ENCODE measurements at places on chromosomes 3 and 15.
A peak's percentile ranks its signal among the peaks of the same experiment; 100 is the strongest.

DNA sequence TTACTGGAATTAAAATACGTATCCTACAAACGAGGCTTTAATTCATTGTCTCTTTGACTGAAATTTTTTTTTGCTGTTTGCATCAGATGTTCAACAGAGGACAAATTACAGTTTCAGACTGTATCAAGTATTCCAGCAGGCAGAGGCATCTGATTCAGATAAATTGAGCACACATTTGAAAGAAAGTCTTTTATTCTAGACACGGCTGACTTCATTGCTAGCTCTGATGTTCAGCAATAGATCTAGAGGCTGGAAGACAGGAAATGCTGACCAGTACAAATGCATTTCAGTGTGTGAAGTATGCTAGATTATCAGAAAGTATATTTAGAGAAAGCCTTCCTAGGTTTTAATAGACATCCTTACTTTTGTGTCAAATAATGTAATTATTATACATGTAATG, 472.2 kb downstream of the NLGN1 start:
- no peak for DNase-seq

DNA sequence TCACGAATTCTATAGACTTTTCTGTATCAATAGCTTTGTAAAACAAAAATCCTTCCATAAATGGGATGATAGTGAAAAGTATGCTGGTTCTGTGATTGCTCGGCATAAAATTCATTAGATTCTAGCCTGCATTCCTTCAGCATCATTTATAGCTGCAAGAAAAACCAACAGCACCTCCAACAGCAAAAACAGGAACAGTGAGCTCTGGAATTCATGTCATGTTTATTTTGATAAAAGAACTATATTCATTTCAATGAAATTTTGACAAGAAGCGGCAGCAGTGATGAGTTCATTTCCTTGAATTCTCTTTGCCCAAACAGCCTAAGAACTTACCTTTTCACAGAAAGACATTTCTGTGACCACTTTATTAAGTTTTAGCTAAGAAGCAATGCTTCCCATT, 515.2 kb upstream of the CCDC54 start:
- DNase-seq = no peak

DNA sequence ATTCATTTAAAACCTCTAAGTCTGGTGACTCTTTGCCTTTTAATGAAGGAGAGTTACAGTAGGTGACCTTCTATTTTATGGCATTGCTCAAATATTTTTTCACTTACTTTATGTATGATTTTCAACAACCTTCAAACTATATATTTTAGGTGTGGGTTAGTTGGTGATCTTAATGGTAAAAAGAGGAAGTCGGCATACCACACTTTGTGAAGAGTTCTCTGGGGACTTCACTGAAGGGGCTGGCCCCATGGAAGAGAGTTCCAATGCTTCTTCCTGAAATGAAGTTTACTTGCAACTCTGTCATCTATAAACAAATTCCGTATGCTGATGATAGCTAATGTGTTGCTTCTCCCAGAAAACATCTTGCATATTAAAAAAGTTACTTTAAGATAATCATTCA, 647.0 kb upstream of the SGO1 start:
- no peak for DNase-seq

- no peak for DNase-seq
Observed at GRCh38 chr3:29286478-29287240, 5.8 kb downstream of the RBMS3 start.

DNA sequence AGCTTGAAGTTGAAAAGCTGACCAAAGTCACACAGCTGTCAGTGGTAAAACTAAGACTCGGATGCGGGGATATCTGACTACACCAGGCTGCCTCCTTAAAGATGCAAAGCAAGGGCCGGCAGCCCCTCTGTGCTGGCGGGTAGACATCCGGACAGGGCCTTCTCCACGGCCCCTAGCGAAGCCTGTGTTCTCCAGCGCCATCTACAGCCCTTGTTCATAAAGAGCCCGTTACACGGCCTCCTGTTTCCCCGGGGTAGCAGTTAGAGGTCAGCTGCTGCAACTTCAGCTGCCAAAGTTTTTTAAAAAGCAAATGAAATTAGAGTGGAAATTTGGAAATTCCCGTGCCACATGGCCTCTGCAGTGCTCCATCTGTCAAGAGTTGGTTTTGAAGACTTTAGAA, 383.0 kb downstream of the TBL1XR1 start:
- peak; percentile 1 for DNase-seq

DNA sequence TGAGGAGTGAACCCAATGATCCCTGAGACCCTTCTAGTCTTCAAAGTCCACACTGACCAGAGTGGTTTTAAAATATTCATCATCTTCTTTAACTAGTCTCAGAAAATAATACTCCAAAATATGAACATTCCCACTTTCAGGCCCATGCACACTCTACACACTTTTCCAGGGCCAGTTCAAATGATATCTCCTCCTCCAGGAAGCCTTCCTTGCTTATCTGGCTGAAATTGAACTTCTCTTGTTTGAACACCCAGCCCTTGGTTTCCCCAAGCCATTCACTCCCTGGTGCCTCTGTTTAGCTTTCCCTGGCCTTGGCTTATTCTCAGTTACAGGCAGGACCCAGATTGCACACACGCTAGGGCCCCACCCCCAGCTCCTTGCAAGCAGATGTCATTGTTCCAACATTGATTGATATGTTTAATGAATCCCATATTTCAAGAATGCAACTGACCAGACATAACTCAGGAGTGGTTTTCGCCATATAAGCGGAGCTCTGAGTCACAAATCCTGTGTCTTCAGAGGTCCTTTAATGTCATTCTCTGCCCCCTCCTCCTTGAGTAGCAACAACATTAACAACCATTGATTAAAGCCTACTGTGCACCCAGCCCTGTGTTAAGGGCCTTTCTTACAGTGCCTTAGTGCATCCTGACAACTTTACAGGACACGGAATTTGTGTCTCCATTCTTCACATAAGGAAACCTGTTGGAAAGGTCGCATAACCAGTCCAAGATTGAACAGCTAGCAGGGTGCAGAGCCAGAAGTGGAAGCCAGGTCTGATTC, 2.1 kb downstream of the ITGA11 start:
- DNase-seq = no peak

DNA sequence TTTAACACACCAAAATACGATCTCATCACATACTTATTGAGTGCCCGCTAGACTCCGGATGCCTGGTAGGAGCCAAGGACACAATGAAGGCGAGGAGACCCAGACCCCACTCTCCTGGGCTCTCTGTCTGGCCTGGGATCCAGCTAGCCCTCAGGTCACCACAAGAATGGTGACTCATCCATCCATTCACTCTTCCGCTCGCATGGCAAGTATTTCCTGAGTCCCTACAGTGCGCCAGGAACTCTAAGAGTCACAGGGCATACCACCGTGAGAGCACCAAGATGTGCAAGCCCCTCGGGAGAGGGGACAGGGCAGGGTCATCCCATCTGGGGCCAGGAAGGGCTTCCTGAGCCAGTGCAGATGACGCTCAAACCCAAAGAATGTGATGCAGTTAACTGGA, 101.6 kb upstream of the PRR20G start:
- DNase-seq = no peak

- no peak for DNase-seq
Observed at GRCh38 chr3:117547956-117548550, 838.5 kb downstream of the TUSC7 start.

DNA sequence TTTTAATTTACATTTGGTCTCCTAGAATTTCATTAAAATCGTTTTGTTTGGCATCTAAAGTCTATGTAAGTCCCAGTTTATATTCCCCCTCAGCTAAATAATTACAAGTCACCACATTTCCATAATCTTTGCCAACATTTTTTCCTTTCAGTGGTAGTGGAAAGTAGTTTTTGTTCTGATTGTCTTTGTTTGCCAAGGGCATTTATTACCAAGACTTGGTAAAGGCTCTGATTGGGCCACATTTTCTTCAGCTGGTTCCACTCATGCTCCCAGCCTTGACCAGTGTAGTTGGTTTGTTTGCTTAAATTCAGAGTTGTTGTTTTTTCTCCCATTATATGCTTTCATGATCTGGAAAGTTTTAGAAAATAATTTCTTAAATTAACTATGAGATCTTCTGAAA, 153.4 kb upstream of the MME start:
- DNase-seq = no peak

DNA sequence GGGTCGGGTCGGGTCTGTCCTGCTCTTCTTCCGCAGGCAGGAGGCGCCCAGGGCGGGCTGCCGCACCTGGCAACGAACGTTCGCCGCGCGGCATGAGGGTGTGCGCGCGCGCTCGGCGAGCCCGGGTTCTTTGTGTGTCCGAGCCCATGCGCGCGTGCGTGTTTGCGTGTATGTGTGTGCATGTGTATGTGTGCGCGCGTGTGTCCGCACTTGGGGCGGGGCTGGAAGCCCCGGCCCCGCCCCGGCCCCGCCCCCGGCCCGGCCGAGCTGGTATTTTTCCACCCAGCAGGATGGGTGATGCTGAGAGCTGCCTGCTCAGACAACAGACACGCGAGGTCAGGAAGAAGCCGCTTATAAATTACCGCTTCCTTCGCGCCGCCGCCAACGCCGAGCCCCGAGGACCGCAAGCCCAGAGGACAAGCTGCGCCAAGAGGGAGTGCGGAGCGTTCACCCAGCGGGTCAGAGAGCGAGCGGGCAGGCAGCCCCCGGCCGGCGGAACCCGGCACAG, at the start of gene SLC6A6:
Gene SLC6A6 (plus strand): TSS at position 303 of the 508 bp plus-strand sequence. CDS start 41,029 bp downstream, outside the sequence.
- DNase-seq = peak; percentile 88

DNA sequence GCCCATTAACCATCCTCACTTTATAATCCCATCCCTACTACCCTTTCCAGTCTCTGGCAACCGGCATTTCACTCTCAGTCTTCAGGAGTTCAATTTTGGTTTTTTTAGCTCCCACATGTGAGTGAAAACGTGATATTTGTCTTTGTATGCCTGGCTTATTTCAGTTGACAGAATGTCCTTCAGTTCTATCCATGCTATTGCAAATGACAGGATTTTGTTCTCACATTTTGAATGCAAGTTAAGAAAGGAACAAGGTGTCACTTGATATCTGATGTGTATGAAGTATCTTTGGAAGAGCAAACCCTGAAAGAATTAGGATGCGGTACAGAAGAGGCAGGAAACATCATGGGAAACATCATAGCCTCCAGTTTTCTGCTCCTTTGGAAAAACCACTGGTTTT, 298.1 kb downstream of the THSD4 start:
- DNase-seq = no peak

GRCh38 chr3:147299656-147300055, 106.7 kb downstream of the ZIC4 start:
- DNase-seq = no peak

- DNase-seq = no peak
Observed at GRCh38 chr3:139134678-139135372, 90.1 kb upstream of the PRR23C start.

- DNase-seq = no peak
Observed at GRCh38 chr3:48404440-48405342, 25.2 kb downstream of the PLXNB1 start.

GRCh38 chr3:11641683-11642430, 1.9 kb downstream of the VGLL4 start:
- DNase-seq = no peak

- DNase-seq = no peak
Observed at GRCh38 chr3:190108804-190109203, 11.9 kb downstream of the P3H2 start.

DNA sequence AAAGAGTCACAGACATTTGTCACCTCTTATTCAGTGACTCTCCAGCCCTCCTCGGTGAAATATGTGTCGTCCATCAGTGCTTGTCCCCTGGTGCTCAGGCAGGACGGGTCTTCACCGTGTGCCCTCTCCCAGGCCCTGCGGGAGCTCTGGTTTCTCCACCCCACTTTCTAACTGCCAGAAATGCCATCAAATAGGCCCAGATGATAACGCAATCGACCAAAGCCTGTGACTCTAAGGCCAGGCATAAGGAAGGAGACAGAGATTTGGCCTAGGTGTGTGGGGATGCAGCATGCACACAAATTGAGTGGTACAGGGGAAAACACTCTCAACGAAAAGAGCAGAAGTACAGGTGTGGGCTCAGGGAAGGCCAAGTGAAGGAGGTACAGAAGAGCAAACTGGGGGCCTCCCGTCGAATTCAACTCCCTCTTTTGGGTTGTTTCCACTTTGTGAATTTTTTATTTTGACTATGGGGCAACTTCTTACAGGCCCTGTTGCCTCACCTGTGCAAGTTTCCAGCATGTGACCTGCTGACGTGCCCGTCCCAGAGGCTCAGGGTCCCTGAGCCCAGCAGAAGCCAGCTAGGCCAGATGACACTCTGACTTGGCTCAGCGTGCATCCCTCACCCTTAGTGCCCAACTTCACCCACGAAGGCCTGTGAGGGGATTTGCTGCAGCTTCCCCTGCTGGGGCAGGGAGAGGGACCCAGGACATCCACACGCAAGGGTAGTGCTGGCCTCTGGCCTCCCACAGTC, 4.7 kb downstream of the NUP210 start:
- no peak for DNase-seq

GRCh38 chr3:113166719-113167492, 44.5 kb upstream of the BOC start:
- DNase-seq = no peak

DNA sequence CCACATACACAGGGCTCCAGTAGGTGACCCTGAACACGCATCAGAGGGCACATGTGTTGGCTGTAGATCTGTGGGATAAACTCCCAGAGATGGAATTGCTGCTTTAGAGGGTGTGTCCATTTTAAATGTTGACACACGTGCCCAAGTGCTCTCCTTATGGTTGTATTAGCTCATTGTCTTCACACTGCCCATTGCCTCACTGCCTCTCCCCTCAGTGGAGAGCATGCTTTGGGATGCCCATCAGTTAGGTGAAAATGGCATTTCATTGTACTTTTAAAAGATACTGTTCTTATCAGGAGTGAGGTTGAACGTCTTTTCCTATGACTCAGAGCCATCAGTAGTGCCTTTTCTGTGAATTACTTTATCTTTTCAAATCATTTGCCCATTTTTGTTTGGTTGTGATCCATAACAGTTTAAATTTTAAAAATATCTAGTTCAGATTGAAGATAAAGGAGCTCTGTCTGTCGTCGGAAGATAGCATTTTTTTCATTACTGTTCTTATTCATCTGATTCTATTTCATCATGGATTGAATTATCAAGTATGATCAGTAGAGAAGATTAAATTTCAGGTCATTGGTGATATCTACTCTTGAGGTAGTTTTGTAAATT, 120.7 kb downstream of the CHDH start:
- DNase-seq = no peak

DNA sequence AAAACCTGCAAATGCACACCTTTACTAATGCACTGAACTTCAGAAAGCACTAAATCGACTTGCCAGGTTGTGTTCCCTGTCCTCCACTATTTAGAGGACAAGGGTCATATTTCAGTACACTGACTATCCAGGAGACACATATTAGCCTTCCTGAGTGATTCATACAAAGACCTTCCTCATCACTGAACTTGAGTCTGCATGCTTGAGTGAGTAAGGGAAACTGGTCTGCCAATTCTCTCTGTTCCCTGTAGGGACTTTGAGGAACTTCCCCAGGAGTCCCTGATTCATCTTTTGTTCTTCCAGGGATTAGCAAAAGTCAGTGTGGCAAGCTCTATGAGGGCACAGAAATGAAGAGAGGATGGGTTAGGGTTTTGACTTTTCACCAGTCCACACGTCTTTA, 565.9 kb downstream of the PDCD6IP start:
- no peak for DNase-seq

GRCh38 chr3:128009952-128010846, 42.0 kb upstream of the SEC61A1 start:
- DNase-seq = no peak

Data from stimulated activated CD8-positive, alpha-beta memory T cell treated with anti-CD3 and anti-CD28 coated beads, Interleukin-7, amount 100 ng/mL, for 48 hours (primary cell).